ENCODE measurements at places on chromosomes 6 and 20.
A peak's percentile ranks its signal among the peaks of the same experiment; 100 is the strongest.

DNA sequence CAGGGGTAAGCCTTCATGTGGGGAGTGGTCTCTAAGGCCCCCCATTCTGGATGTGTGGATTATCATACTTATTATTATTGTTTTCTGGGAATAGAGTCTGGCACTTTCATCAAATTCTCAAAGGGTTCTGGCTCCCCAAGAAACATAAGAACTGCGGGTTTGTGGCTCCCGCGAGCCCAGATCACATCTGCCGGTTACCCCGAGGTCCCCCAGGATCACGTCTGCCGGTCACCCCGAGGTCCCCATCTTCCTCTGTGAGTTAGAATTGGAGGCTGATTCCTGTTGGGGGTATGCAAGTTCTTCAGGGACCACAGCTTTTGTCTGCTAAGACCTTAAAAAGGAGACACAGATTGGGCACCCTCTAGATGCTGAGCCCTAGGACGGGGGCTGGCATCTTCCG lies 116.7 kb upstream of the FRMD1 start:
- peaks cover 8% of the 10 kb centered on the region for H3K27me3 ChIP-seq
- H3K27ac ChIP-seq, result no peak overlapping the region

DNA sequence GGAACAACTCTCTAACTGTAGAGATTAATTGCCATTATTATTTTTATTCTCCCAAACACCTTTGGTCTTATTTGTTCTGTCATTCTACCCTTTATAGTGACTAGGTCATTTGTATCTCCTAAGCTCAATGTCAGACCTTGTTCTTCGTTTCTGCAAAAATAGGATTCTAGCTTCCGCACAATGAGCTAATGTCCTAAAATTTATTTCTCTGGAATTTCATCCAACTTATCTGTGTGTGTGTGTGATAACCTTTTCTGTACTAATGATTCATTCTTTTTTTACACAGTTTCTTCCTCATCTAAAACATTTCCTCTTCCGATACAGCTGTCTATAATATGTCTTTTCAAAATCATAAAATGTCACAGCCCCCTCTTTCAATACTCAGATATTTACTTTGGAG lies 84.5 kb downstream of the DOK5 start:
- no peaks in the 10 kb centered on the region for H3K4me1 ChIP-seq
- no peak overlapping the region for H3K4me3 ChIP-seq
- peaks cover 6% of the 10 kb centered on the region for H3K27me3 ChIP-seq
- no peak overlapping the region for H3K27ac ChIP-seq

- no peak for DNase-seq
- no peak overlapping the region for H3K27ac ChIP-seq
- no peaks in the 10 kb centered on the region for H3K36me3 ChIP-seq
- no peak overlapping the region for H3K4me3 ChIP-seq
- H3K27me3 ChIP-seq, result peaks cover 2% of the 10 kb centered on the region
Measured at GRCh38 chr6:141561154-141561553, 571.6 kb upstream of the GJE1 start.

DNA sequence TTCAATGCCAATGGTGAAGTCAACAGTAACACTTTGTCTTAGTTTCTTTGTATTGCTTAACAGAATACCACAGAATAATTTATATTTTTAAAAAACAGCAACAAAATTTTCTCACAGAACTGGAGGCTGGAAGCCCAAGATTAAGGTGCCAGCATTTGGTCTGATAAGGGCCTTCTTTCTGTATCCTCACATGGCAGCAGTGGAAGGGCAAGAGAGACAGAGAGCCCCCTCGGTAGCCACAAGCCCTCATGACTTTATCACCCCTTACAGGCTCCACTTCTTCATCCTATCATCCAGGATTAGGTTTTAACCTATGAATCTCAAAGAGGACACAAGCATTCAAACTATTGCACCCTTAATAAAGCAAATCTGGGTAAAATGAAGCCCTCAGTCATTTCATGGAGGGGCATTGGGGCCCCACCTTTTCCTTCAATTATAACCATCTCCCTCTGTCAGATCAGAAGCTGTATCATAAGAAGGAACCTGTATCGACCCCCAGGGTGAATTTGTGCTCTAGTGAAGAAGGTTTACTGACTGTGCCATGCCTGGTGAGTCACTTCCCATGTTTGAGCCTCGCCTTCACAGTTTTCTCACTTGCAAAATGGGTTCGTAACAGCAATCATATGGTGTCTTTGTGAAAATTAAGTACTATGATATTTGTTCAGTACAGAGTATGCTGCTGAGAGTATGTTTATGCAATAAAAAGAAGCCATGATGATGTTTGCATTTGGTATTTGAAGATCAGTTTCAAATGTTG lies 178.2 kb downstream of the LRFN2 start:
- H3K27ac ChIP-seq, result no peak overlapping the region
- H3K4me1 ChIP-seq, result no peaks in the 10 kb centered on the region
- no peak overlapping the region for H3K4me3 ChIP-seq

GRCh38 chr20:63059684-63060056 lies 52.9 kb upstream of the BHLHE23 start:
- H3K36me3 ChIP-seq, result no peaks in the 10 kb centered on the region
- peaks cover 17% of the 10 kb centered on the region for H3K27me3 ChIP-seq
- DNase-seq, result no peak
- H3K4me3 ChIP-seq, result no peak overlapping the region
- H3K27ac ChIP-seq, result no peak overlapping the region

DNA sequence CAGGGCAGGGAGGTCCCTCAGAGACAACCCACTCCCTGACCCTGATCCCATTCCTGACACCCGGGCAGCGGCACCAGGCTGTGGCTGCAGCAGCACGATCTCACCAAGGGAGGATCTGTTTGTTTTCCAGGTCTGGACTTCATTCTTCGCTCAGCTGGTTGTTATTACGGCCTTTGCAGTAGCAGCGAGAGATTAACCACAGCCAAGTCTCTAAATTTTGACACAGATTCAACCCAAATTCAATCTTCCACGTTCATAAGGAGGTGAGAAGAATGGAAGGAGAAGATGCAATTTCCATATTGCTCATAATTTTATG lies 91.1 kb upstream of the THBS2 start:
- H3K27ac ChIP-seq, result no peak overlapping the region
- DNase-seq, result no peak
- peaks cover 6% of the 10 kb centered on the region for H3K27me3 ChIP-seq
- H3K4me3 ChIP-seq, result no peak overlapping the region
- no peaks in the 10 kb centered on the region for H3K36me3 ChIP-seq

GRCh38 chr20:17470973-17471372 lies 60.2 kb downstream of the BFSP1 start:
- H3K27ac ChIP-seq, result no peak overlapping the region
- H3K4me3 ChIP-seq, result no peak overlapping the region
- DNase-seq, result no peak
- H3K36me3 ChIP-seq, result no peaks in the 10 kb centered on the region
- no peaks in the 10 kb centered on the region for H3K27me3 ChIP-seq

DNA sequence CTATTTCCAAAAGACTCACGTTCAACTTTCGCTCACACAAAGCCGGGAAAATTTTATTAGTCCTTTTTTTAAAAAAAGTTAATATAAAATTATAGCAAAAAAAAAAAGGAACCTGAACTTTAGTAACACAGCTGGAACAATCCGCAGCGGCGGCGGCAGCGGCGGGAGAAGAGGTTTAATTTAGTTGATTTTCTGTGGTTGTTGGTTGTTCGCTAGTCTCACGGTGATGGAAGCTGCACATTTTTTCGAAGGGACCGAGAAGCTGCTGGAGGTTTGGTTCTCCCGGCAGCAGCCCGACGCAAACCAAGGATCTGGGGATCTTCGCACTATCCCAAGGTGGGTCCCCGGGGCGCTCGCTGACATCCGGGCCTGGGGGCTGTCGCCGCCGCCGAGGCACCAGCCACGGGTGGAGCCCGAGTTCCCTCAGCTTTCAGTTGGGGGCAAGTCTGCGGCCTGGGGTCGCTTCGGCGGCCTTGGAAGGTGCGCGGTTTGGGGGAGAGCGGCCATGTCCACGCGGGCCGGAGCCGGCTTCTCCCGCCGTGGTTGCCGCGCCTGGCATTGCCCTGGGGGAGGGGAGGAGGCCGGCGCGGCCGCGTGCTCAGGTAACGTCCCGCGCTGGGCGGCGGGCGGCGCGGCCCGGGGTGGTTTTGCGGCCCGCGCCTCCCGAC lies 429 bp downstream of the AMD1 start:
- no peaks in the 10 kb centered on the region for H3K27me3 ChIP-seq
- peak overlapping the region; percentile 98 for H3K27ac ChIP-seq
- no peak for DNase-seq

DNA sequence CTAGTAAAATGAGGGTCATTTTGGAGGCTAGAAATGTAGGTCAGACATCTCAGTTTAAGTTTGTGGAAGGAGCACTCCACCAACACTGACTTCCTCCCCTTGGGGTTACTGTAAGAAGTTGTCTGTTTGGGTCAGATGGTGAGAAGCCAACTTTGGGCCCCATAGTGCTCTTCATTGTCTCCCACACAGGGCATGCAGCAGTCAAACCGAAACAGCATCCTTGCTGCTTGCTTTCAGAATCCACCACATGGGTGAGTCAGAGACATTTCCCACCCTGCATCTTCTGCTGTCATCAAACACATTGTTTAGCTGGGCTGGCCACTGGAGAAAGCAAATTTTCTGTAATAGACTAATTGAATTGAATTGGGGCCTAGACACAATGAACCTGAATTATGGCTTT lies 16.8 kb downstream of the IL17F start:
- H3K4me3 ChIP-seq, result no peak overlapping the region
- peaks cover 35% of the 10 kb centered on the region for H3K4me1 ChIP-seq
- DNase-seq, result peak; percentile 88
- peaks cover 41% of the 10 kb centered on the region for H3K27me3 ChIP-seq
- no peak overlapping the region for H3K27ac ChIP-seq

DNA sequence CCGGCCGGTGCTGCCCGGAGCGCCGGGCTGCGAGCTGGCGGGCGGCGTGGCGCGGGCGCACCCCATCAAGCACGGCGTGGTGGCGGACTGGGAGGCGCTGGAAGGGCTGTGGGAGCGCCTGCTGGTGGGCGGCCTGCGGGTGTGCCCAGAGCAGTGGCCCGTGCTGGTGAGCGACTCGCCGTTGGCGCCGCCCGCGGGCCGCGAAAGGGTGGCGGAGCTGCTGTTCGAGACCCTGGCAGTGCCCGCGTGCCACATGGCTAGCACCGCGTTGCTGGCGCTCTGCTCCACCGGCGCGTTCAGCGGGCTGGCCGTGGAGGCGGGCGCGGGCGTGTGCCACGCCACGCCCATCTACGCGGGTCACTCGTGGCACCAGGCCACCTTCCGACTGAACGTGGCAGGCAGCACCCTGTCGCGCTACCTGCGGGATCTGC lies 517 bp downstream of the ACTL10 start:
- H3K27me3 ChIP-seq, result no peaks in the 10 kb centered on the region
- peak; percentile 67 for DNase-seq
- H3K36me3 ChIP-seq, result peaks cover 5% of the 10 kb centered on the region
- H3K4me3 ChIP-seq, result peak overlapping the region; percentile 75

- H3K27me3 ChIP-seq, result no peaks in the 10 kb centered on the region
- peaks cover 73% of the 10 kb centered on the region for H3K36me3 ChIP-seq
- H3K27ac ChIP-seq, result no peak overlapping the region
- no peak for DNase-seq
Measured at GRCh38 chr6:150937132-150937906, 71.8 kb downstream of the MTHFD1L start.

DNA sequence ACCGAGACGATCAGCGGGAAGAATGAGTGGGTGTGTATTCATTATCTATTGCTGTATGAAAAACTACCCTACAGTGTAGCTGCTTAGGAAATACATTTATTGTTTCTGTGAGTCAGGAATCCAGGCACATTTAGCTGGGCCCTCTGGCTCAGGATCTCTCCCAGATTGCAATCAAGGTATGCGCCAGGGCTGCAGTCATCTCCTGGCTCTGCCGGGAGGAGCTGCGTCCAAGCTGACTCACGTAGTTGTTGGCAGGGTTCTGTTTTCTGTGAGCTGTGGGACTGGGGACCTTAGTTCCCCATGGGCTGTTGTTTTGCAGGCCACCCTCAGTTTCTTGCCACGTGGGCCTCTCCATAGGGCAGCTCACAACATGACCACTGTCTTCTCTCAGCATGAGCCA lies 68.2 kb upstream of the FUCA2 start:
- H3K36me3 ChIP-seq, result no peaks in the 10 kb centered on the region
- DNase-seq, result no peak

DNA sequence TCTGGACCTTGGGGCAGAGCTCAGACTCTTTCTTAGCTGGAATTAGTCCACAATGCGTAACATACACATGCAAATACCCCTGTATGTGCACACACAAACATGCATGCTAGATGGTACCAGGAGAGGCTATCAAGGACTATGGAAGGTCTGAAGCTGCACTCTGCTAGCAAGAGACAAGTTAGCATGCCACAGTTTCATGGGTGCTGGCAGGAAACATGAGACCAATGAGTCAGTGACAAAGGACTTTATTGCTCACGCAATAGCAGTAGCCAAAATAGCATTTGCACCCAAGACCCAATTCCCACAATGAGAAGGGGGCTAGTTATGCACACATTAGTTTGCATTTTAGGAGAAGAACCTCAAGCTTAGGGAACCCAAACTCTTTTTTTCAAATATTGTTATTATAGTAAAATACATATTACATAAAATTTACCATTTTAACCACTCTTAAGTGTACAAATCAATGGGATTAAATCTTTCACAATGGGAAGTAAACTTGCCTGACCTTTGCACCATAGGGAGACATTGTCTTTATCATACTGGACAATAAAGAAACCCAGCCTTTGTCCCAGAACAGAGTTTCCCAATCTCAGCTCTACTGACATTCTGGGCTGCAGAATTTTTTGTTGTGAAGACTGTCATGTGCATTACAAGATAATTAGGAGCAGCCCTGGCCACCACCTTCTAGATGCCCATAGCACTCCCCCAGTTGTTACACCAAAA lies 69.1 kb downstream of the NRSN1 start:
- no peaks in the 10 kb centered on the region for H3K4me1 ChIP-seq
- no peaks in the 10 kb centered on the region for H3K36me3 ChIP-seq
- no peak for DNase-seq
- no peak overlapping the region for H3K27ac ChIP-seq
- H3K4me3 ChIP-seq, result no peak overlapping the region

Measured in activated CD4-positive, alpha-beta T cell treated with anti-CD3 and anti-CD28 coated beads for 36 hours (primary cell).